Activated CD4-positive, alpha-beta T cell treated with anti-CD3 and anti-CD28 coated beads, Interleukin-10, Interleukin-2, amounts not matched to agents 100 ng/mL and 50 ng/mL, durations not matched to agents 16 hours and 8 hours (primary cell): ENCODE measurements at places on chromosomes 7 and 10.

DNA sequence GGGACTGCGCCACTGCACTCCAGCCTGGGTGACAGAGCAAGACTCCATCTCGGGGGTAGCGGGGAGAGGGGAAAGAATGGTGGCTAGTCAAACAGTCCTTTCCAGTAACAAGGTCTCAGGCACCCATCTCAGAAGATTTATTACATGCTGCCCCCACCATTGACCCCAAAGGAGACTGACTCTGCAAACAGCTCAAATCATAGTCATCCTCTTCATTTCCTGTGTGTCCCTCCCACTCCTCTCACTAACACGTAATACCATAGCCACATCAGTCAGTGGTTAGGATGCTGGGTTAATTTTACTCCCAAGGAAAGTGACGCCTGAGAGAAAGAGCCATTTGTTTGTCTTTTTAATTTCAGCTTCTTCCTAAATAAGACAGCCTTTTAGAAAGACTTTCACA is 56.6 kb upstream of the BET1 start:
- DNase-seq, result peak; percentile 28

DNA sequence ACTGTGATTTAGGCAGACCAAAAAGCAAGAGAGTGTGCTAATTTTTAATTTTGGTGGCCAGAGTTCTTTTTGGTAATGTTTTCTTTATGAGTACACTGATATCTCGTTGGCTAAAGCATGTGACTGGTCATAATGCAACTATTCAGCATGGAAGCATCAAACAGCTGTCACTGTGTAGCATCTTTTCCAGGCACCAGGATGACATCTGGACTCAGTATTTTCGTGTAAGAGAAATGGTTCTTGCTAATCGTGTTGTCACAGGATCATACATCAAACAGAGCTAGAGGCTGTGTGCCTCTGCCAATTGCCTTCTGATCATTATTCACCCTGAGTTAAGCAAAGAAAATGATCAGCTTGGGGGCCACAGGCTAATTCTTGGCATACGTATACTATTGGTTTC is 118.9 kb downstream of the SND1 start:
- no peak for DNase-seq

DNA sequence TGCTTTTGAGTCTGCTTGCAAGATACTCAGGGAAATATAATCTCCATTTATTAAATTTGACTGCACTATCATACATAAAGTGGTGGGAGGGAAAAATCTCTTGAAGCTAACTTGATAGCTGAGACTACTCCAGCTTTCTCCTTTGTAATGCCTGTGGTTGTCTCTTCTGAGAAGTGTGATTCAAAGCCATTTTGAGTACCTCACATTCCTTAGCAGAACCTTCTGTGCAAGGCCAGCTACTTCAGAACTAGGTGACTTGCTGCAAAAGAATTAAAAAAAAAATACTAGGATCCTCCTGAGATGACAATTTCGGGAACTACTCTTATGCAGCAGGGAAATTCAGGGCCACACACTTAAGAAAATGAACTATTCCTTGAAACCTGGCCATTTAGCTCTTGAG is 294.8 kb downstream of the MDFIC start:
- no peak for DNase-seq

GRCh38 chr7:24595671-24596418 is 22.6 kb downstream of the PALS2 start:
- DNase-seq, result no peak

GRCh38 chr10:116104210-116104932 is 168.6 kb downstream of the GFRA1 start:
- DNase-seq, result no peak

GRCh38 chr10:21529032-21529910 is 3.8 kb upstream of the SKIDA1 start:
- DNase-seq, result no peak
